ENCODE measurements at places on chromosomes 1 and 21.

GRCh38 chr1:201062511-201063091, 39.1 kb upstream of the KIF21B start:
- DNase-seq, result no peak

DNA sequence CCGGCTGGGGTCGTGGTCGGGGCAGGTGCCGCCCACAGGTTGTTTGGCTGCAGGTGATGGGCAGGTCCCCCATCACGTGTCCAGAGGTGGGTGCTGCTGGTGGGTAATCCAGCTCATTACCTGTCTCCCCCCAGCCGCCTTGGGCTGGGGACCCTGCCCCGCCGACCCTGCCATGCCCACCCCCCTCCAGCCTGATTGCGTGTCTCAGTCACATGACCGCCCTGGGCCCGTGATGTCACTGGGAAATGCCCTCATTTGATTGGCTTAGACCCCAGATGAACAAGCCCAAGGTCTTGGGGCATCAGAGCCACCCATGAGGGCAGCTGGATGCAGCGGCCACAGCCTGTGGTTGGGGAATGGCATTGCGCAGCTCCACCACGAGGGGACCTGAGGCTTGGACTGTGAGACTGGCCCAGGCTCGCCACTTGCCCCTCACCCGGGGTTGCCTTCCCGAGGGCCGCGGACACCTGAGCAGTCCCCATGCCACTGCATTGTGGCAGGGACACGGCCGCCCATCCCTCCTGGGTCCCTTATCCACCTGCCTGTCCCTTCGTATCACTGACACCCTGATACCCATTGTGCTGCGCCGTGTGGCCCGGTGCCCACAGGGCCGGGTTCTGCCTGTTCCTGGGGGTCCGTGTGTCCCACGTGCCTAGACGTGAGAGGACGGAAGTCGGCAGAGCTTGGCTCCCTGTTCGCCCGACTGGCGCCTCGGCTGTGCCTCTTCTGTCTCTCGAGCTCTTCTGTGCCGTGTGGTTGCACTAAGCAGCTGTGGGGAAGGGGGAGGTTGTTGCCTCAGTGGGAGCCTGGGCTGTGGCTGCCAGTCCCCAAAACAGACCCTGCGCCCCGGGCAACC, 68.0 kb downstream of the FAAP20 start:
- no peak for DNase-seq

GRCh38 chr1:227996187-227996950, 10.4 kb upstream of the WNT3A start:
- no peak for DNase-seq

- no peak for DNase-seq
Measured at GRCh38 chr1:230735447-230735846, 11.7 kb upstream of the CAPN9 start.

GRCh38 chr1:155473151-155473821, 89.3 kb downstream of the ASH1L start:
- DNase-seq, result no peak

- DNase-seq, result no peak
Measured at GRCh38 chr21:35077975-35078374, 28.9 kb upstream of the RUNX1 start.

GRCh38 chr1:24085007-24085406, 26.9 kb downstream of the MYOM3 start:
- DNase-seq, result no peak

DNA sequence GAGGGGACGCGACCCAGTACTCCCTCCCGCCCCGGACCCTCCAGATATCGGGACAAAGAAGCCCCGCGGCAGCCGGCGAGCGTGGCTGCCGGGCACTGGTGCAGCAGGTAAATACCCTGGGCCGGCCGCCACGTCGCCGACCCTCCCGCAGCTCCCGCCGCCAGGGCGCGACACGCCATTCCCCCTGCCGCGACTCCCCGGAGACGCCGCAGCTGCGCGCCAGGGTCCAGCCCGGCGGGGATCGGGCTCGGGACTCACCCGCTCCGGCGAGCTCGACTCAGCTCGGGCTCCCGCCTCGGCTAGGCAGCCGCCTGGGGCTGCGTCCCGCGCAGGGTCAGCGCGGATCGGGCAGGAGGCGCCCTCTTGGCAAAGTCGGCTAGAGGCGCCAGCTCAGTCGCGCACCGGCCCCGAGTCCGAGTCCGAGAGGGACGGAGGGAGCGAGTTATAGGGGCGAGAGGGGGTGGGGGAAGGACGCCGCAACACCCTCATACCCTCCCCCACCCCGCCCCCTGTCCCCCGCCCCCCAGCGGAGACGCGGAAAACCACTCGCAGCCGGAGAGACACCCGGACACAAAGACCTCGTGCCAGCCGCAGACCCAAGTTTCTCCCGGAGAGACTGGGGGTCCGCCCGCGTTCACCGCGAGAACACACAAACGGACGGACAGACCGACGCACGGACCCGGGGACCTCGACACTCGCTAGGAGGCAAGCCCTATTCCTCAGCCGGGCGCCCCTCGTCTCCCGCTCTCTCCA, 985 bp downstream of the SYT6 start:
- peak; percentile 86 for DNase-seq

GRCh38 chr1:82927753-82928152, 1071.2 kb downstream of the TTLL7 start:
- DNase-seq, result no peak

- DNase-seq, result no peak
Measured at GRCh38 chr21:16594191-16594590, 864.4 kb downstream of the USP25 start.

DNA sequence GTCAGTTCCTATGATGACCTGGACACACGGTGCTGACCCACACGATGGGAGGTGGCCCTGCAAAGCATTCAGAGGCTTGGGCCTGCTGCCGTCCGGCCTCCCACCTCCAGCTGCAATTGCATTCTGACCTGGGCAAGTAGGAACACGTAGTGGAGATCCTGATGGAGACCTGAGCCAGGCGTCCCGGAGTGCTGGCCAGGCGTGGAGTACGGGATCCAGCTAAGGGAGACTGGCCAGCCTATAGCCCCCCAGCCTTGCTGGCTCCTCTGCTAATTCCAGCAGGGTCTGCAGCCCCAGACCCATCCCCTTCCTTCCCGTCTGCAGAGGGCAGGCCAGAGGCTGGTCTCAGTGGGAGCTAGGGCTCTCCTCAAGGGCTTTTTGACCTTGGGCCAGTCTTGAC, 11.2 kb downstream of the CD46 start:
- DNase-seq, result no peak

GRCh38 chr1:2983706-2984398, 37.4 kb upstream of the ACTRT2 start:
- DNase-seq, result peak; percentile 63

DNA sequence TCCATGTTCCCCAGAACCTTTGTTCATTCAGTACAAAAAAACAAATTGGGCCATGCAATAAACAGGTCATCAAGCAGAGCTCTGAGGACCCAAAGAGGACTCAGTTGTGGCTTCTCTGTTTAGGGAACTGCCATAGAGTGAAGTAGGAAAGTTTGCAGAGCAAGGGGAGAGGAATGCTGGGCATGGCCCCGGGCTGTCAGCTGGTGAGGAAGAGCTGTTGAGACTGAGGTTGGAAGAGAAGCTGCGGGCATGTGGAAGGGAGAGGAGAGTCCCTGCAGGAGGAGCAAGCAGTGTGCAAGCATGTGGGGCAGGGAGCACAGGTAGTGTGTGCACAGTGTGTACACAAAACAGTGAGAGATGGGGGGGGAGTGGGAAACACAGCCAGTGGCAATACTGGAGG, 71.8 kb downstream of the NTPCR start:
- DNase-seq, result no peak

- DNase-seq, result no peak
Measured at GRCh38 chr1:233873666-233874065, 30.8 kb upstream of the SLC35F3 start.

DNA sequence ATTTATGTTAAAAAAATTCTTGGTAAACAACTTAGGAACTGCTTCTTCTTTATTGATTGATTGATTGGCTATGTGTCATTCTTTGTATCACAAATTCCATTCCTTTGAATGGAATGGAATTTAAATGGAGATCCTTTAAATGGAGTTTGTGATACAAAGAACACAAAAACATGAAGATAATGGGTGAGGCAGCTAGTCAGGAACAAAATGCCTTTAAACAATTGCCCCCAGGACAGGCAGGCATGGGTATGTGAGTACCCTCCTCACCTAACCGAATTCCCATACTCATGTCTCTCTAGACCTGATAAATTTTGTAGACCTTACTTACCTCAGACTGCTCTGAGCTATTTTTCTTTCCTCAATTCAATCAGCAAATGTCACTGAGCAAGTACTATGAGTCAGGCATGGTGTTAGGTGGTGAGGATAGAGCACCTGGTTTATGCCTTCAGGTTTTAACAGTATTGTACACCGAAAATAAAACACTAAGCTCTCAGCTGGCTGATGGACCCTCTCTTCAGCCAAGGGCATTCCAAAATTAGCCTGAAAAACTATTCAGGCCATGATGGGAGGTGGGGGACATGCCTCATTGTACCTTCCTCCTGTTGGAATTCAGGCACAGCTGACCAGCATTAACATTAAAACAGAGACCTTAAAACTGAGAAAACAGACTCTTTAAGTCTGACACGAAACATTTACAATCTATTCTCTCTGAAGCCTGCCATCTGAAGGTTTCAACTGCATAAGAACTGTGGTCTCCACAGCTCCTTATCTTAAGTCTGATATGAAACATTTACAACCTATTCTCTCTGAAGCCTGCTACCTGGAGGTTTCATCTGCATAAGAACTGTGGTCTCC, 58.9 kb downstream of the OLFML3 start:
- no peak for DNase-seq

GRCh38 chr1:66367369-66367768, 166.6 kb upstream of the SGIP1 start:
- no peak for DNase-seq

DNA sequence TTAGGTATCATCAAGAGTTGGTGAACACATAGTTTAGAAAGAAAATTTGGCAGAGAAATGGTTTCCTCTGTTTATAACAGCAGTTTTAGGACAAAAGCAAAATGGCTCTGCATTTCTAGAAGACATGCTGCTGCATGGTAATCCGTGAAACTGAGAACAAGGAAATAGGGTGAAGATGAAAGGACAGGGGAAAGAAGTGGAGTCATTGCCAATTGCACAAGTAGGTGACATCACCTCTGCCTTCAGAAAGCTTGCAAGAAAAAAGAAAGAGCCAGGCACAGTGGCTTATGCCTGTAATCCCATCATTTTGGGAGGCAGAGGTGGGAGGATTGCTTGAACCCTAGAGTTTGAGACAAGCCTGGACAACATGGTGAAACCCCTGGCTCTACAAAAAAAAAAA, 217.6 kb downstream of the LMX1A start:
- no peak for DNase-seq

DNA sequence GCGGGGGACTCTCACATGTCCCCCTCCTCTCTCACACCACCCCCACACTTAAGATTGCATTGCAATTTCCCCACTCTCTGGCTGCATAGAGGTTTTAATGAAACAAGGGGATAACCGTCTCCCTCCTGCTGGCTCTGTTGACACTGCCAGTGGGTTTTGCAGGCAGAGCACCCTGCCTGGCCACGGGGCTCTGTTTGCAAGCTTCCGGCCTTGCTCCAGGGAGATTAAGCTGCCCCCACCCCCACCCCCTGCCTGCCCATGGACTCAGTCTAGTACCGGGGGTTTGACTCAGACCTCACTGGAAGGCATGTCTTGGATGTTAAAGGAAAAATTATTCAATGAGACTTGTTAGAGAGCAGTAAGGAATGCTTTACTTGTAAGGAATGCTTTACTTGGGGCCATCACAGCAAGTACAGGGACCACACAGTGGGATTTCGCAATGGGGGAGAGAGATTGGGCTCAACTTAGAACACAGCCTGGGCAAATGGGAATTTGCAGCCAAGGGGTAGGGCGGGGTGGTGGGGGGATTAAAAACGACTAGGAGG, 101.0 kb downstream of the AJAP1 start:
- DNase-seq, result no peak

DNA sequence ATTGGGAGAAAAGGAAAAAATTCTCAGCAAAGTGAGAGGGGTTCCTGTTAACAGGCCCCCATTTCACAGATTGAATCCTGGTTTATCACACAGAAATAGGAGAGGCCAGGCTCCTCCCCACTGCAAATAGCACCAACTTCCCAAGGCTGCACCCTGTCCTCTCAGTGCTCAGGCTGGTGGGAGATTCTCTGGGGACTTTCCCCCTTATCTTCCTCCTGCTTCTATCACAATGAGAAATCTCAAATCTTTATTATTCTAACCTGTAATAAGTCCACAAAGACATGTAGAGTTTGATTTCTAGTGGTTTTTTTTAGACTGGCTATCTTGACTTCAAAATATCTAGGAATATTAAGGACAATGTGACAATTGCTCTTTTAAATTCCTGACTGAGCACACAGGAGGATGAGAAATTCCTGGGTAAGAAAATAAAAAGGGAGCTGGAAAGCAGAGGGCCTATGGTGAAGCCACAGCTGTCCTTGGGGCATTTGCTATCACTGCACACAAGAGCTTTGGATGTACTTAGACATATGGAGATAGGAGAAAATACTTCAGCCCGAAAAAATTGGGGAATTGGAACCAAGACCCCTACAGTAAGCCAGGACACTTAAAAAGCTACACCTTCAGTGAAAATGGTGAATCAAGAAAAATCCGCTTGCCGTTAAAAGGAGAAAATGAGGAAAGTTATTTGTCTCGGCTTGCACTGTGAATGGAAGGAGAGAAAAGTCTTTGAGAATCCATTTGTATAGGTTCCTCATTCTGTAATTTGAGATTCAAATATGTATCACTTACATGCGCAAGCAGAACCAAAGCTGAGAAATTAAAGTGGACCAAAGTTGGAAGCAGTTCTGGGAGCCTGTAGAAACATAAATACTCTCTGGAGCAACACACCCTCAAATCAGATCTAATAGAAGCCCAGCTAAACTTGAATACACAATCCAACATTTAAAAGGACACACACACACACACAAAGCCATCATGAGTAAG, 65.9 kb upstream of the C1orf105 start:
- no peak for DNase-seq

DNA sequence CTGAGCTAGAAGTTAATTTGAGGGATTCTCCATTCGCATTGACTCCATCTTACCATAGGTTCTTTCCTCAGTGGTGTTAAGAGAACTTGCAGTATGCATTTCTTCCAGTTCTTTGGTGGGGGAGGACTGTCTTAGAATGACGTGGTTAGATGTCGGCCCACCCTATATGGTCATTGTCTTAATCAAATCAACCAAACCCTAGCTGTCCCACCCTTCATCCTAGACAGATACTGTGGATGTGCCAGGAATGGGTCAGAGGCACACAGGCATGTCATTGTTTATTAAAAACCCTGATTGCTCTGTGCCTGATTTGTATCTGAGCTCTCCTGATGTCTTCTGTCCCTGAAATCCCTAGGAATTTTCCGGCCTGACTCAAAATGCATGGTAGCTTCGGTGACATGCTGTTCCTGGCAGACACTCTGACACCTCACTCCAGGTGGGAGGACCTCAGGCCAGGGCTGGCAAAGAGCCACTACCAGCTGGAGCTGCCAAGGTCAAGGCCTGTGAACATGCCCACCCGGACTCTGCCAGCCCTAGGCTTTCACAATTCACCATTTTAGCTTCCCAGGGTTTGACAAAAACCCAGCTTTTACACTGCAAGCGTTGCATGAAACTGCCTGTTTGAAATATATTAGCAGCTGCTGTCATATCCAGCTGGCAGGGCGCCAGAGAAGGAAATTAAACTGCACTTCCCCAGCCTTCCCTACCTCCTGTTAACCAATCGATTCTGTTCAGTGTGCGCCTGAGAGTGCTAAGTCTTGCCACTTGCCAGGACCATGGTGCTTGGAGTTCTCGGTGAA, 134.0 kb downstream of the FAM78B start:
- peak; percentile 70 for DNase-seq

GRCh38 chr1:11730429-11730891, 5.5 kb upstream of the AGTRAP start:
- no peak for DNase-seq

- no peak for DNase-seq
Measured at GRCh38 chr1:62281922-62282555, 37.2 kb downstream of the KANK4 start.

- no peak for DNase-seq
Measured at GRCh38 chr1:60888126-60888525, 194.2 kb upstream of the NFIA start.
